Stimulated activated CD4-positive, alpha-beta T cell treated with anti-CD3 and anti-CD28 coated beads, Interleukin-15, amount 100 ng/mL, for 1 hour (primary cell): ENCODE measurements at places on chromosomes 11 and 22.

GRCh38 chr11:1557904-1558774 lies 13.9 kb downstream of the DUSP8 start:
- DNase-seq: no peak

DNA sequence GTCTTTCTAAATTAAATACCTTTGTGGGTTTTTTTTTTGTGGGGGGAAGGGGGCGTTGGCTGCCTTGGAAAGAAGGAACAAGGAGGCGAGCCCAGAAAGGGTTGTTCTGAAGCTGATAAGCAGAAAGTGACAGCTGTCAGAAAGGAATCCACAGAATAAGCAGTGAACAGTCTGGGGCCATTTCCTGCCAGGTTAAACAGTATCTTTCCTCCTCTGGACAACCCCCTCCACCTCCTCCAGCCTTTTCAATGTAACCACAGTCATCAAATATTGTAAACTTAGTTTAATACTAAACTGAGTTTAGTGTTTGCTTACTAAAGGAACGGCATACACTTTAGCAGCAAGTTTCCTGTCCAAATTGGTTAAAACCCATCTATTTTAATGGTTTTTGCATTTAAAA lies 271.2 kb upstream of the SYN3 start:
- no peak for DNase-seq

DNA sequence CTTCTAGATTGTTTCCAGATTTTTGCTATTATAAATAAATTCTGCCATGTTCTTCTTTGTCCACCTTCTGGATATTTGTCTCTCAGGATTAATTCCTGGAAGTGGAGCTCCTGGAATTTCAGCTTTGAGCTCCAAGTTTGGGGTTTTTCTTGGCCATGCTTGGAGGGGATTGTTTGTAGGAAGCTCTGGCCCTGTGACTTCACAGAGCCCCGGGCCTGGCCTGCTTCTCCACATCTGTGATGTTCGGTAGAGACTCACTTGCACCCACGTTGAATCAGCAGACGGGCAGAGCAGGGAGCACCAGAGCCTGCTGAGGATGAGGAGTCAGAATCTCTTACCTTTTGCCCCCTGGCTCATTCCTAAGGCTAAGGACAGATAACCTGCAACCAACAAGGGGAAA lies 35.7 kb downstream of the LRRC32 start:
- DNase-seq: no peak

DNA sequence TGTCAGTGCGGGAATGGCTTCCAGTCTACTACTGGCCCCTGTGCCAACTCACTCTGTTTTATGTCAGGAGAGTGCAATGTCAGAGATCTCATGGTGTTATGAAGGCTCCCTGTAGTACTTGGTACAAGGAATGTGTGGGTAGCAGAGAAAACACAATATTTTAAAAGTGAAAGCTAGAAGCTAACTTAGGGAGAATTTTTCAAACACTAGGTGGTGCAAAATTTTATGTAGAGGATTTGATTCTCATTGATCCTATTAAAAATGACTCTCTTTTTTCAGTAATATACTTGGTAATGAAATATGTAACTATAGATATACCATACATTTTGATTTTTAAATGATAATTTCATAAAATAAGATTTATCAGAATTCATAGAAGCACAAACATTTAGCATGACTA lies 134.7 kb downstream of the JRKL start:
- no peak for DNase-seq

DNA sequence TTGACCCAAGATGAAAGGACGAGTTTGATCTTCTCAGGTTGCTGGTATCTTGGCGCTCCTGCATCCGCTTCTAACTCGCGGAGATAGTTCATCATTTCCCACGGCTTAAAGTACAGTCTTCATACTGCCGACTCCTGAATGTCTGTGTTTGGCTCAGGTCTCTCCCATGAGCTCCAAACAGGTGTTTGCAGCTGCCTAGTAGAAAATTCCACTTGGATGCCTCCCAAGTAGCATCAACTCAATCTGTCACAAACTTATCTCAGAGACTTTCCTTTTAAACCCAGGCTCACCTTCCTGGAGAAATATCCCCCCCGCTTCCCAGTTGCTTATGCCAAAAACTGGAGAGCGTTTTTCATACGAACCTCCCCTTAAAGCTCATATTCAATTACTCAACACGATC lies 986.5 kb downstream of the TBC1D22A start:
- DNase-seq: no peak

GRCh38 chr11:12200279-12200990 lies 90.0 kb downstream of the MICAL2 start:
- DNase-seq: no peak

DNA sequence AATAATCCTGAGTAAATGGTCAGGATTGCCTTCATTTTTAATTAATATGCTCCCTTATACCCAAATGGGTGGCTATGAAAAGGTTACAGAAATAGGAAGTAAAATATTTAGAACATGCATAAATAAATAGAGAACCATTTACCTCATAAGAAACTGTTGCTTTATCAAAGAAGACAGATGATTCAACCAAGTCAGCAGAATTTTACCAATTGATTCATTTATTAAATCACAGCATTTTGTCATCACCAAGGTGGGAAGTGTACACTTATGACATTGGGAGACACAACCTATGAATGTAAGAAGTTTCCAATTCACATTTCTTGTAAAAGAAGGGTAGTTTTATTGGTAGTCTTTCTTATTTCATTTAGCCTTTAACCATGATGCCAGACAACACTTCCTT lies 870.3 kb upstream of the CHORDC1 start:
- DNase-seq: no peak
